NCI-H1092 (cell line): ENCODE measurements at places on chromosomes 5 and 9.
A peak's percentile ranks its signal among the peaks of the same experiment; 100 is the strongest.

DNA sequence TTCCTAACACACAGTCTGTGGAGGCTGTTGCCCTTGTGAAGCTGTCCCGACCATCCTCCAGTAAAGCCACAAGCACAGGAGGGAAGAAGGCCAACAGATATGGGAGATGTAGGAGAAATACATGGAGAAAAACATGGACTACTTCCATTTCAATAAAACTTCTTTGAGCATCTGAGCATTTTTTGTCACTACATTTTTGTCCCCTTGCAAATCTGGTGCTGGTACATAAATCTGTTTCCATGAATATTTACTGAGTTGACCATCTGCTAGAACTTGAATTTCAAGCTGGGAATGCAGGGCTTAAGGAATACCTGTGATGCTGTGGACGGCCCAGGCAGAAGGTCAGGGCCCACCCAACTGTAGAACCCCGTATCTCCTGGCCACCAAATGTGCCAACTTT is 43.9 kb upstream of the ICE1 start:
- DNase-seq = no peak

- DNase-seq = no peak
Measured at GRCh38 chr9:96113032-96113431, 188.9 kb downstream of the HSD17B3 start.

DNA sequence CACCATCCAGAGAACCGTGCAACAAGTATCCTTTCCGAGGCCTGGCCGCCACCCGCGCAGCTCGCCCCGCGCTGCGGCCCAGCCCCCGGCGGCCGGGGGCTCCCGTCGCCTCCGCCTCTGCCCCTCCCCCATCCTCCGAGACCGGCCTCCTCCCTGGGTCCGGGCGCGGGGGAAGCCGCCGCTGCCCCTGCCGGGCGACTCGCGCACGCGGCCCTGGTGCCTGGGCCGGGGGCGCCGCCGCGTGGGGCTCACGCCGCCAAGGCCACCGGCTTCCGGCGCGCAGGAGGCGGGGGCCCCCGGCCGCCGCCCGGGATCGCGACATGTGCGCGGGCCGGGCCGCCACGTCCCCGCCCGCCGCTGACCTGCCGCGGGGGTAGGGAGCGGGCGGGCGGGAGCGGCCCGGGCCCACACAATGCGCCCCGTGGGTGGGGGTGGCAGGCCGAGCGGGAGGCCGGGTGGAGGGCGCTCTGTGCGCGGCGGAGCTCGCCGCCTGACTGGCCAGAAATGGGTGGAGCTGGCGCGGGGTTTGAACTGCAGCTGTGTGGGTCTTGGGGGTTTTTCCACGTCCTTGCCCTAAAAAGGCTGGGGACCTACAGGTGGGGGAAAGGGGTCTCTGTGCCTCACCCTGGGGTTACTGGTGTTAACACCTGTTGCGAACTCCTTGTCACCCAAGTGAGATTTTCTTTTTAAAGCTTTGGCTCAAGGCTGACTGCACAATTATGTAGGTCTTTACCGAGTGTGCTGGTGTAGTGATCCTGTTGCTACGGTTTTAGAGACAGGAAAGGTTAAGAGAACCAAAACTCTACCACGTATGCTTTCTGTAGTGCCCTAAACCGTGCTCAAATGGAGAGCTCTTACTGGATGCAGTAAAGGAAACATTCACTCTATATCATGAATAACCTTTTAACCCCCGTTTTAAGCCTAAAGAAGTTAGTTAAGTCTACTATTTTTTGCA is 32.3 kb downstream of the TNPO1 start:
- DNase-seq = no peak

- DNase-seq = no peak
Measured at GRCh38 chr5:158553195-158553961, 546.3 kb downstream of the EBF1 start.

DNA sequence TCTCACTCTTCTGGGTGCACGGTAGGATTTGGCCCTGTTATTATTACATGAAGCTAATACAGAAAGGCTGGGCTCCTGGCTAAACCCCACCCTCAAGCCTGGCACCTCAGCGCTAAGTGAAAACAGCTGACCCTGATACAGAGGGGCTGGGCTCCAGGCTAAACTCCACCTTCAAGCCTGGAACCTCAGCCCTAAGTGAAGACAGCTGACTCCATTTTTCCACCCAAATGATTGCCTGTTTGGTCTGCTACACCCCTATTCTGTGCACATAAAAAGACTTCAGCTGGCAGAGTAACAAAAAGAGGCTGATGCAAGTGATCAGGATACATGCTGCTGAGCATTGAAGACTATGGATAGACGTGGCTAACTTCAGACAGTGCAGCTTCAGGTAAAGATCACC is 148.4 kb upstream of the CLINT1 start:
- no peak for DNase-seq

GRCh38 chr9:130766021-130766926 is 68.8 kb upstream of the ABL1 start:
- no peak for DNase-seq

DNA sequence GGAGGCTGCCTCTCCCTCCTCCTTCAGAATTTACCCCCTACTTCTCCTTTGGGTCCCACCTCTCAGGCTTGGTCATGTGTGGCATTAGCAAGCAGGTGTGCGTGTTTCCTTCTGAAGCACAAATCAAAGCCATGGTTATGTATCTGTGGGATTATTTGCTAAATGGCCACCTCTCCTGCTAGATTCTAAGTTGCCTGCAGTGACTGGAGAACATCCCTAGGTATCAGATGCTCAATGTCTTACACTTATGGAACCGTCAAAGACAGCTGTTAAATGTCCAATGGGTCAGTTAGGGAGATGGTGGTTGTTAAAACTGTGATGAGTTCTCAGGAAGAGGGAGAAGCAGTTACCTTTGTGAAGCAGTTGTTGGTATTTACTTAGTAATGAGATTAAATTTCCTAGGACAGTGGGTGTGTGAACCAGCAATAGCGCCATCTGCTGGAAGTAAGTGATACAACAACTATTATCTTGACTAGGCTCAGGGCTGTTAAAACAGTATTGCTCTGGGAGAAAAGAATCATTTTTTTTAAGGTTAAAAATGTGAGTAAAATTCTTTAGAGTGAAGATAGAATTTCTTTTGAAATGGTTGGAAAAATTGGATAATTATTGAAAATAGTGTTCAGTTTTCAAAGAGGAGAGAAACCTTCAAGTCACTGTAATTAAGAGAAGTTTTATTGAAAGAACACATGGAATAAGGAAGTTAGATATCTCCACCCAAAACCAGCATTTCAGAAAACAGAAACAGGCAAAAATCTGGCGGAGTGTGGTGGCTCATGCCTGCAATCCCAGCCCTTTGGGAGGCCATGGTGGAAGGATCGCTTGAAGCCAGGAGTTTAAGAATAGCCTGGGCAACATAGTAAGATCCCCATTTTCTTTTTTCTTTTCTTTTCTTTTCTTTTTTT is 71.3 kb downstream of the TMC1 start:
- DNase-seq = peak; percentile 37

GRCh38 chr5:176816043-176816745 is 5.8 kb downstream of the UNC5A start:
- DNase-seq = peak; percentile 59

DNA sequence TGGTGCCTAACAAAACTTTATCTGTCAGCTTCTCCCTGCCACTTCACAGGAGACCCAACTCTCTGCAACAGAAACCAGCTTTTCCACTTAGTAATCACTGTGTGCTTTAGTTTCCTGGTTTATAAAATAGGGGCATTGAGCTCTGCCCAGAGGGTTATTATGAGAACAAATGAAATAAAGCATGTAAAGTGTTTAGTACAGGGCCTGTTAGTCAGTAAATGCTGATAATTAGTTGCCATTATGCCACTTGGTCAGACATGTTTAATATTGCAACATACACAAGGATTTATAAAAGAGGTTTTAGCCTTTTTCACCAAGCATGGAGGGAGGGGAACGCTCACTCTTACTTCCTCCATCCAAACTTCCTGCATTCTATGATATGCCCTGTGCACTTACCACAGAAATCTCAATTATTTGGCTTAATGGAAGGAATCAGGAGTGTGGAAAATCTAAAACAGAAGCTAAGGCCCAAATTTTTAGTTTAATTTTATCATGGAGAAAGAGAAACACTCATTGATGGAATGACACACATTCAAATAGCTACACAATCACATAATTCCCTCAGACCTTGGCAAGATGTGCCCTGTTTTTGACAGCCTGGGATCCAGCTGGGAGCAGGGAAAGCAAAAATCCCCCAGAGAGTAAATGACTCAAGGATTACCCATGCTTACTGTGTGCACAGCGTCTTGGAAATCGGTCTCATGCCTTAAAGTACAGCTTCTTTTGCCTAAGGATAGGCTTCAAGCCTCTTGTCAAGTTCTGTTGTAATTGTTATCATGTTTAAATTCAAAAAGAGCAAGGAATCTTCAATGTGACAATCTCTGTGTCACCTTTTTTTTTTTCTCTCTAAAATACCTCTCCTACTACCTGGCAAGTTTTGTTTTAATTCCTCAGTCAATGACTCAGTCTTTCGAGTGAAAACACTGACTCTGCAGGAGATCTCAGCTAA is 34.0 kb downstream of the ZNF474 start:
- no peak for DNase-seq

GRCh38 chr9:118624608-118625007 is 744.6 kb downstream of the BRINP1 start:
- DNase-seq = no peak

GRCh38 chr9:93861736-93862358 is 93.3 kb downstream of the BARX1 start:
- DNase-seq = no peak

GRCh38 chr5:444226-444625 is 1.2 kb downstream of the EXOC3 start:
- no peak for DNase-seq

GRCh38 chr5:78562714-78563330 is 85.8 kb downstream of the LHFPL2 start:
- no peak for DNase-seq

GRCh38 chr5:158807946-158808345 is 291.8 kb downstream of the EBF1 start:
- DNase-seq = no peak
